ENCODE measurements at places on chromosomes 16 and 17.

- DNase-seq = no peak
Measured at GRCh38 chr17:32769846-32770245, 107.1 kb downstream of the MYO1D start.

DNA sequence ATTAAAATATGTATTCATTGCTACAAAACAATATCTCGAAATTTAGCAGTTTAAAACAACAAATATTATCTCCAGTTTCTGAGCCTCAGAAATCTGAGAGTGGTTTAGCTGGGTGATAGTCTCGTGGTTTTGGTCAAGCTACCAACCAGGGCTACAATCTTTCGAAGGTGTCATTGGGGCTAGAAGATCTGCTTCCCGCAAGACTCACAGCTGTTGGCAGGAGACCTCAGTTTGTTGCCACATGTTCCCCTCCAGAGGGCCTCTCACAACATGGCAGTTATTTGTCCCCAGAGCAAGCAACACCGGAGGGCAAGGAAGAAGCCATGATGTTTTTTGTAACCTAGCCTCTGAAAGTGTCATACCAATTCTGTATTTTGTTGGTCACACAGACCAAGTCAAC lies 12.0 kb upstream of the BCAS3 start:
- no peak for DNase-seq

DNA sequence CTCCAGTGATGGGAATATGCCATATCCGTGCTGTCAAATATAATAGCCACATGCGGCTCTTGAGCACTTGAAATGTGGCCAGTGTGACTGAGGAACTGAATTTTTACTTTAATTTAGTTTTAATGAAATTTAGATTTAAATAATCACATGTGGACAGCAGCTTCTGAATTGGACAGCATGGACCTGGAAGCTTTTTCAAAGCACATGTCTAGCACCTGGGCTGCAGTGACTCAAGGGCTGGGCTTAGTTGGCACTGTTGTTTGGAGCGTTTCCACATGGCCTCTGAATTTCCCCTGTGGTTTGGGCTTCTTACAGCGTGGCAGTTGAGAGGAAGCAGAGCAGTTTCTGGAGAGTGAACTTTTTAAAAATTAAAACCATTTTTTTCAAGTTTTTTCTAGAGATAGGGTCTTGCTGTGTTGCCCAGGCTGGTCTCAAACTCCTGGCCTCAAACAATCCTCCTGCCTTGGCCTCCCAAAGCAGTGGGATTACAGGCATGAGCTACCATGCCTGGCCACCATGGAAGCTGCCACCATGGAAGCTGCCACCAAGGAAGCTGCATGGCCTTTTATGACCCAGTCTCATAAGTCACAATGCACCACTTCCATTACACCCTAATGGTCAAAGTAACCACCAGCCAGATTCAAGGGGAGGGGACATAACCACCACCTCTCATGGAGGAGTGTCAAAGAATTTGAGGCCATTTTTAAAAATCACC lies 6.7 kb upstream of the TOB1 start:
- DNase-seq = no peak

DNA sequence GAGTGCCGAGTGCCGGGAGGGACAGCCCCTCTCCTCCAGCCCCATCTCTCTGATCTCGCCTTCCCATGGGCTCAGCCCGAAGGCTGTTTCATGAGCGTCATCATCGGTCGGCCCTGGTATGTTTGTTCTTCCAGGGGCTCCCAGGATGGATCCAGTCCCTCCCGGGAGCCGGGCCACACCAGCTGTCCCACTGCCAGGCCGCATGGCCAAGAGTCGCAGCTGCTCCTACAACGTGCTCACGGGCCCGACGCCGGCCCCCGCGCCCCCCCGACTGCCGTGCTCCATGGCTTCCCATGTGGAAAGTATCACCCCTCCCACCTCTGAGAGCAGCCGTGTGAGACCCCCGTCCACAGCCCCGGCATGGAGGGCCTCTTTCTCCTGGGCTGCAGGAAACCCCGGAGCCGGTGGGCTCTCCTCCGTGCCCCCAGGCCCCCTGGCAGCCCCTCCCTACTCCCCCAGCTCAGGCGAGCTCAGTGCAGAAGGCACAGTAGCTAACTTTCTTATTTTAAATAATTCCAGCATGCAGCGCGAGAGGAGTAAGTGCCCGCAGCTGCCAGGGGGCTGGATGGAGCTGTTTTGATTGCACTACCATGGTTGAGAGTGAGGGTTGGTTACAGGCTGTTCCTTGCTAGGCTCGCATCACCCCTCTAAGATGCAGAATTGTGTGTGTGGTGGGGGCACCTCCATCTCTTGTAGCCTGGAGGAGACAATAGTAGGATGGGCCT lies 26.6 kb upstream of the GSE1 start:
- no peak for DNase-seq

- no peak for DNase-seq
Measured at GRCh38 chr16:66484453-66485213, 57.5 kb downstream of the BEAN1 start.

GRCh38 chr16:4373356-4373908 lies 1.8 kb downstream of the VASN start:
- DNase-seq = no peak

DNA sequence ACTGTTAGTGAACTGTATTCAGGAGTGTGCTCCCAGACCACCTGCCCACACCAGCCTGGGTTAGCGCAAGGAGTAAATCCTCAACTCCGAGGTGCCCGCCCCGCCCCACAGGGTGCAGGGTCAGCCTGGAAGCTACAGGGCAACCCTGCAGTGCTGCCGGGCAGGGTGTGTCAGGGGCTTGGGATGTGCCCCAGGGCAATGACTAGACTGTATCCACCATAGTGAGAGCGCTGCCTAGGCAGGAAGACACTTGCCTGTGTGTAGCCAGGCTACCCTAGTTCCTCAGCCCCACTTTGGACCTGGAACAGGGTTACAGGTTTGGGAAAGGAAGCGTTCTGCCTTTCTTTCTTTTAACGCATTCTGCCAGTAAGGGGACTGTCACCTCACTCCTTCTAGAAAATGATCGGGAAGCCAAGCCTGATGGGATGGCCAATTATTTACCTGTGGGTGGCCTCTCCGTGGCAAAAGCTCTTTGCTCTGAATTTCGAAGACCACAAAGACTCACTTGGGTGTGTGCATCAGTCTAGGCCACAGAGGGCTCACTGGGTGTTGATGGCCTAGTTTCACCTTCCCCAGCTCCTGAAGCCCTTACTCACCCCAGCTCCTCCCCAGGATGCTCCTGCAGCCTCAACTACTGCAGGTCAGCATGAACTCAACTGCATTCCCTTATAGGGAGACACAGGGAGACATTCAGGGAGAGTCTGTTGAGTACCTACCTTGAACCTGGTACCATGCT lies 90.9 kb downstream of the CCDC182 start:
- no peak for DNase-seq

DNA sequence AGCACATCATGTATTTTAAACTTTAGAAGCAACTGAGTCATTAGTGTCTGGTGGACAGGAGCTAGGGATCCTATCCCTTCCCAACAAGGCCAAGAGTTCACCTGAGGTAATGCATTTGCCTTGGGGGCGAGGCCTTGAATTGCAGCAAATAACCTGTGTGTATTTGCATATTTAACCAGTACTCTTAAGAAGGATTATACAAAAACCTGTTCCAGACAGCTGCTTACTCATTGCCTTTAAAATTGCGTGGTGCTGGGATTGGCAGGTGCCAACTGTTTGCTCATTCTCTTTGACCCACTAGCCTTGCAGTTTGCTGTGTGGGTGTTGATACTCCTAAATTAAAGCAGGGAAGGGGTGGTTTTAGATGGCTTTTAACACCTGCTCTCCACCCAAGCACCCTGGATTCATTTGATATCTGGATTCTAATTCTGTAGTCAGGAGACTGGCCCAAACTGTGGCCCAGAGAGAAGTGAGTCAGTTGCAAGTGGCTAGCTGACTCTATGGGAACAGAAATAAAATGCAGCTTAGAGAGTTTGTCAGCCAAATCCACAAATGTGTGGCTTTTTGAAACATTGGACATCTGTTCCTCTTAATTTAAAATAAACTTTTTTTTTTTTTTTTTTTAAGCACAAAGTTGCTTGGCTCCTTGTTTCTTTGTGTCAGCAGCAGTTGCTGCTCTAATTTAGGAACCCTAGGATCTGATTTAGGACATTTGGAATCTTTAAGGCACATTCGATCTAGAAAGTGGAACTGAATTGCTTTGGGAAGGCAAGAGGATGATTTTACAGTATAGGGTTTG lies 46.9 kb downstream of the TUBD1 start:
- DNase-seq = no peak

- no peak for DNase-seq
Measured at GRCh38 chr16:48565752-48566151, 44.2 kb downstream of the N4BP1 start.

- no peak for DNase-seq
Measured at GRCh38 chr16:84684592-84684965, 15.2 kb upstream of the USP10 start.

GRCh38 chr17:81961087-81961511 lies at the start of gene NOTUM:
NOTUM (minus strand) TSS chr17:81961187; CDS start chr17:81960909, 278 bp downstream.
- peak; percentile 77 for DNase-seq

- no peak for DNase-seq
Measured at GRCh38 chr16:14564861-14565687, 65.0 kb downstream of the PARN start.

DNA sequence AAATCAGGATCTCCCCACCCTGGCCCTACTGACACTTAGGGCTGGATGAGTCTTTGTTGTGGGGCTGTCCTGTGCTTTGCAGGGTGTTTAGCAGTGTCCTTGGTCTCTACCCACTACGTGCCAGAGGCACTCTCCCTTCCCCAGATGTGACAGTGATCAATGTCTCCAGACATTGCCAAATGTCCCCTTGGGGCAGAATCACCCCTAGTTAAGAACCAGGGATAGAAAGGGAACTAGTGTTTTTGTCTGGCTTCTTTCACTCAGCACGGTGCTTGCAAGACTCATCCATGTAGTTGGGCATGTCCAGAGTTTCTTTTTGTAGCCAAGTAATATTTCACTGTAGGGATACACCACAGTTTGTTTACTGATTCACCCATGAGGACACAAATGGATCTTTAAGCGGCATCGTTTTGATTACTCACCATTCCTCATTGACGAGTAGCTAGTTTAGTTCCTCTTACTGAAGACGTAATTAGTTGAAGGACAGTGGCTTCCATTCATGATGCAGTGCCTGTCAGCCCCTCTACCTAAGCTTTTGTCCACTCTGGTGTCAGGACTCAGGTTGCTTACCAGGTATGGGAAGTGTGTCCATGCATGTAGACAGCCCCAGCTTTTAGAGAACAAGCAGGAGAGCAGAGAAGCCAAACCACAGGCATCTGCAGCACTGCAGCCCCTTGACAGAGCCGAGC lies 26.0 kb upstream of the ITGB4 start:
- no peak for DNase-seq

- peak; percentile 57 for DNase-seq
Measured at GRCh38 chr16:75495076-75495674, at the start of gene CHST6. CHST6 (minus strand) TSS chr16:75495441; CDS start chr16:75479828, 15,613 bp downstream.

- no peak for DNase-seq
Measured at GRCh38 chr17:49468811-49469385, 26.2 kb upstream of the NGFR start.

DNA sequence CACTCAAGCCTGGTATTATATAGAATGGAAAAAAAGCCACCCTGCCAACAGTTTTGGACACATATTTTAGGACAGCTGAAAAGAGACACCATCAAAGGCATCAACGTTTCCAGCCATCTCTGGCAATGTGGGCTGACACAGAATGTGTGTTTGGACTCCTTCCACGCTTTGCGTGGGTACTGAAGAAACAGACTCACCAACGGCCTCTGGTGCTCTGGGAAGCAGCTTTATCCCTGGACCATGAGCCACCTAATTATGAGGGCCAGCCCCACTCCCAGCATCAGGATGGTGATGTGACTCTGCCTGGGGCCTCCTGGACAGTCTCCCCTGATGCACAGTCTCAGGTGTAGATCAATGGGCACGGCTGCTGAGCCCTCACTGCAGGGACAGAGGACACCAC lies 27.9 kb downstream of the CCDC57 start:
- no peak for DNase-seq

DNA sequence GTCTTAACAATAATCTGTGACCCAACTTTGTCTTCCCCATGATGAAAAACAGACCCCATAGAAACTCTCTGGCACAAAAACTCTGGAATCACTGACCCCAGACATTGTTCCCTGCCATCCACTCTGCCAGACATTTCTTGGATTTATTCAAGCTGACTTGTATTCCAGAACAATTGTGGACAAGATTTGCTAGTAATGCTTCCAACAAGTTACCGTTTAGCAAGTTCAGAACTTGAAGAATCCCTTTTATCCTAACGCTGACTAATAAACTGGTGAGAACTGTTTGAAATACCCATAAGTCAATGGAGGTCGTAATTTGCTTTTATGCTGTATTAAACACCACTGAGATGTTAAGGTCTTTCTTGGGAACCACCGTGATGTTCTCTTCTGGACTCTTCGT lies 10.5 kb downstream of the HSBP1 start:
- no peak for DNase-seq

DNA sequence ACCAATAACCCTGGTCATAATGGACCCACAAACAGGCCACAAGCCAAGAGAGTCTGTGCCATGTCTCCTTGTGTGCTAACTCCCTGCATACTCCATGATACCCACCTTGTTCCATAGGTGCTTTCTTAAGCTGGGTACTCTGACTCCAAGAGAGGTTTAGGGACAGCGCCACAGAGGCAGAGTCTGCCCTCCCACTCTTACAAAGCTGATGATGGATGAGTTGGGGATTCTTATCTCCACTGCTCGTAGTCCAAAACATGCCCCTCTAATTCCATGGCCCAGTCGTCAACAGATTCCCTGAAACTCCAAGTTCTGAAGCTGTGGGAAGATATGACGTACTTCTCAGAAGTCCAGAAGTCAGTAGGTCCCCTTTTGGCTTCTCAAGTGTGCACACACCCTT lies 184.4 kb upstream of the CCL2 start:
- DNase-seq = no peak

DNA sequence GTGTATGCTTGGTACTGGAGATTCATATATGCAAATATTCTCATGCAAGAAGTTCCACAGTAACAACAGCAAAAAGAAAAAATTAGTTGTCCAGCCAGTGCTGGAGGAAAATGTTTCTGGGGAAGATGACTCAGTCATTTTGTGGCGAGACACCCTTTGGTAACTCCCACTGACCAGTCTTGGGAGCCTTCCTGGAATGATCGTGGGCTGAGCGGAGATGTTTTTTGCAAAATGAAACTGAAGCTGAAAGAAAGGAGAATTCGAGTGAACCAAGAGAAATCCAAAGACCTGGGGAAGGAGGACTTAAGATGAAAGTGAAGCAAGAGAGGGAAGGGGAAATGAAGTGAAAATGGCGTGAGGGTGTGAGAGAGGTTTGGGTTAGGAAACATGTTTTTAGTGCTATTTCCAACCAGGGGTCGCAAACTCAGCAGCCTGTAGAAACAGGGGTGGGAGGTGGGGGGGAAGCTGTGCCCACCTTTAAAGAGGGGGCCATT lies 5.2 kb downstream of the ITPRIPL2 start:
- DNase-seq = no peak

Data from HEK293T (cell line).